Renal pelvis (tissue), 12 donors: ENCODE measurements at places on chromosomes 6 and 20.

DNA sequence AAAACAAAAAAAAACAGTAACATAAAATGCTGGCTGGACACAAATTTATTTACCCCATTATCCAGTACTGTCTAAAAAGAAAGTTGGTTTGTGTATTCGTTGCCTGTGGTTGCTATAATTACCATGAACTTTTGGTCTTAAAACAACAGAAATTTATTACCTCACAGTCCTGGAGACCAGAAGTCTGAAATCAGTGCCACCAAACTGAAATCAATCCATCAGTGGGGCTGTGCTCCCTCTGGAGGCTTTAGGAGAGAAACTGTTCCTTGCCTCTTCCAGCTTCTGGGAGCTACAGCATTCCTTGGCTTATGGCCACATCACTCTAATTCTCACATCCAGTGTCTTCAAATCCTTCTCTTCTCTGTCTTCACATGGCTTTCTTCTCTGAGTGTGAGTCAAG, 79.4 kb downstream of the SNX5 start:
- DNase-seq, result no peak

GRCh38 chr20:58742668-58743566, 50.3 kb downstream of the NPEPL1 start:
- no peak for DNase-seq

- DNase-seq, result no peak
Measured at GRCh38 chr6:160036331-160036695, 67.4 kb downstream of the IGF2R start.

GRCh38 chr6:15166121-15166520, 79.7 kb upstream of the JARID2 start:
- DNase-seq, result no peak

DNA sequence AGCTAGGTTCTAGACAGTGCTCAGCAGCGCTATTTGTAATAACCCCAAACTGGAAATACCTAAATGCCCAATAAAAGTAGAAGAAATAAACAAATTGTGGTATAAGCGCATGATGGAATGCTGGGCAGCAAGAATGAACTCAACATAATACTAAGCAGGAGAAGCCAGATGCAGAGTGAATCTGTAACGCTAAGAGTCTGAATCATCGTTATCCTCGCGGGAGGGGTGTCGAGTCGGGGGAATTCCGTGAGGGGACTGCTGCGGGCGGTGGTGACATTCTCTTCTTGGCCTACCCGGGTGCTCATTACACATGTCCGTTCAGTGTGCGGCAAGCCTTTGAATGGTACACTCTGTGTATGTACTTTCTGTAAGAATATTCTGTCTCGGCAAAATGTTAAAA, 83.7 kb downstream of the SULF2 start:
- no peak for DNase-seq

- no peak for DNase-seq
Measured at GRCh38 chr6:127841811-127842210, 59.0 kb downstream of the THEMIS start.

DNA sequence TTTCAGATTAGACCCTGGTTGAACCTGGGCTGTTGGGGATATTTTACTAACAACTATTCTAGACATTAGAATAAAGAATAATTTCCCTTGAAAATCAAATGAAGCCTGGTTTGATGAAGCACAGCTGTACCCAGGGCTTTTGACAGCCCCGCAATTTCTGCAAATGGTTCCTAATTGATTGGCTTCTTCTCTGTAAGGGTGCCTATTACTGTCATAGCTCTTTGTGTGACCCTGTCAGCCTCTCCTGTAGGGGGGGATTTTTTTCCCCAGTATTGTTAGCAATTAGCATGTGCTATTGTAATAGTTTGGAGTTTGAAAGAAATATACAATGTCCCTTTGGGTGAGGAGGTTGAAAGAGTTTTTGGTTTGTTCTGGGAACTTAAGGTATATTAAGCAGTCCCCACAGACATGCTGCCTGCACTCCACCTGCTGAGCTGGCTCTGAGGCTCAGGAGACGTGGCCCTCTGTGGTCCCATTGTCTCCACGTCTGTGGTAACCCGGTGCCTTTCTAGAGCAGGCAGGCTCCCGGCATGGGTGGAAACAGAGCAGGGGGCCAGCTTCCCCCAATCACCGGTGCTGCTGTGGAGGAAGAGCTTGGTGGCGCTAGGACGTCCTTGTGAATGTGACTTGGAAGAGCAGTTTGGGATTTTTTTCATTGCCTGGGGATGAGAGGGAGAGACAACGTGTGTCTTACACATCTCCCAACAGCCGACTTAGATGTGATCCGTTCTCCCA, 47.3 kb upstream of the CLDN20 start:
- DNase-seq, result no peak

DNA sequence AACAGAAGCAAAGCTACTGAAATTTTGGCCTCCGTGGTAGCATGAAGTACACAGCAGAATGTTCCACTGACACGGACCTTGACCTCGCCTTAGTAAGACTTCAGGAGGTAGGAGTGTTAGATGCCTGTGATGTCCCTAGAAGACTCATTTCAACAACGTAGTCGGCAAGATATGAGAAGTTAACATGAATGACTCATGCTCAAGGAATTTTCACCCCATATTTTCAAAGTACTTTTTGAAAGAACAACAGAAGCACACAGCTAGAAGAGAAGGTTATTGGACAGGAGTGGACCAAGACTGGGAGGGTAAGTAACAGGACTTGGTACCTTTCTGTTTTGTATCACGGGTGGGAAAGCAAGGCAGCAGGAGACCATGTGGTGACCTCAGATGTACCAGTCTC, 78.0 kb downstream of the DZANK1 start:
- DNase-seq, result no peak

DNA sequence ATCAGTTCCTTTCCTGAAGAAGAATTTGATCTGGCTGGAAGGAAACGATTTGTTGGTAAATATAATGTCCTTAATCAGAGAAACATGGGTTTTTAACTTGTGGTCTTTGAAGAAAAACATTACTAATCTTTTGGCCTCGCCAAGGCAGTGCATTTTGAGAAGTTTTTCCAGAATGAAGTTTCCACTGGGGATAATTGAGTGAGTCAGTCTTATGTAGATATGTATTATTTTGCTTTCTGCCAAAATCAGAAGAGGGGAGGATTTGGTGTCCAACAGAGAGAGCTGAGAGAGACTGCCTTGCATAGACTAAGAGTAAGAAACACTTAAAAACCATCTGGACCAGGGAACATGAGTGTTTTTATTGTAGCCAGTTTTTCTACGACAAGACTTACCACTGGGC, 79.9 kb downstream of the FNDC1 start:
- no peak for DNase-seq

DNA sequence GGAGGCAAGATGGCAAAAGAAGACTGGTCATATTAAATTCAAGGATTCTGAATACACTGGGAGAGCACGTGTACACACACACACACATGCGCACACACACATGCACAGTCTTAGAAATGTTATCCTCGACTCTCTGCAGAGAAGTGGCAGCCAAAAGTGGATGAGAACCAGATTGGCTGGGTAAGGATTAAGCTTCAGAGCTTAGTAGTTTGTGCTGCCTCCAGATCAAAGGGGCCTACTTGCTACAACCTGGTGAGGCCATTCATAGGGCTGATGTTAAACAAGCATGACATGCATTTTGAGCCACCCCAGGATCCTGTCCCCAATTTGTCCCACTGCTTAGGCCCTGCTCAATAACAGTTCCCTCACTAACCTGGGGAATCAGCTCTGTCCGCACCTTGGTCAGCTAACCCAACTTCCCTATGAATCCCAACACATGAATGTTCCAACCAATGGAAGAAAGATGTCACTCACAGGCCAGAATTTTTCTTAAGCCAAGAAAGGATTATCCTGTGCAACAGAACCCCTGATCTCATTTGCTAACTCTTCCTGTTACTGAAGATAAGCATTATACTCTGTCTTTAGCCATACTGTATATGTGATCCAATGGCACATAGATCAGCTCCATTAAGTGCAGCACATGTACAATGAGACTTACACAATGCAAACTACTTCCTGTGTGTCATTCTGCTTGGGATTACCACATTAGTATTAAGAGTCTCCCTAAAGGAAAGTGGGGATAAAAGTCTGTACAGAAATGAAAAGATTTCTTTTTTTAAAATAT, 31.0 kb downstream of the TOMM6 start:
- no peak for DNase-seq

- DNase-seq, result no peak
Measured at GRCh38 chr6:148776321-148777308, 29.8 kb downstream of the UST start.

DNA sequence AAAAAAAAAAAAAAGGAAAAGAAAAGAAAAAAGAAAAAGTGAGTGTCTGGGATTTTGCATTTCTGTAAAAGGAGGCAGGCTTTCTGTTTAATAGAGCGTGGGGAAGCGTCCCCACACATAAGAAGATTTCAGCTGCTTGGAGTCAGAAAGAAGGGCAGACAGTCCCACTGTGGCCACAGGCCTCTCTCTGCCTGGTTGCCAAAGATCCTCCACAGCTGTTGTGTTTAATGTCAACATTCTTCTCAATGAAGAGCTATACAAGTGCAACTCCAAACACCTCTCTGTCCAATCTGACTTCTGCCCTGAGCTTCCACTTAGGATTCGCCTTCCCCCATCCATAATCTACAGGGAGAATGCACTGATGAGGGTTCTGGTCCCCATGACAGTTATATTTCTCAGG, 64.3 kb upstream of the MLN start:
- no peak for DNase-seq

GRCh38 chr6:5497896-5498578, 236.7 kb downstream of the FARS2 start:
- no peak for DNase-seq

GRCh38 chr20:17654649-17655285, 27.3 kb downstream of the RRBP1 start:
- DNase-seq, result peak; percentile 64

GRCh38 chr6:134472661-134473060, 154.7 kb upstream of the SGK1 start:
- DNase-seq, result no peak

GRCh38 chr6:32614366-32615081, 22.7 kb upstream of the HLA-DQA1 start:
- DNase-seq, result no peak

DNA sequence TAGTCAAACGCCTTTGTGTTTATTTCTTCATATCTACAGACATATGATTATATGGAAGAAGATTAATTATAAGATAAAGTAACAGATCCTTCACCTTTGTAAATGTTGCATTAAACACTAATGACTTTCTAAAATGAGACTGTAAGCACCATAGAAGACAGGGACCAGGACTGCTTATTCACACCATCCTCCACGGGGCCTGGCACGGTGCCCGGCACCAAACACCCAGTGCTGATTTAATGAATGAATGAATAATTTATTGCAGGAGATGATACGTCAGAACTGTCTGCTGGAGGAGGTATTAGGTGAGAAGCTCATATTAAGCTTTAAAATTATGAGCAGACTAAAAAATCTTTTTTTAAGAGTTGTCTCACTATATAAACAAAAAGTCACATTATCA, 88.3 kb downstream of the SLX4IP start:
- DNase-seq, result no peak

GRCh38 chr6:18654821-18655220, 267.7 kb downstream of the RNF144B start:
- no peak for DNase-seq

DNA sequence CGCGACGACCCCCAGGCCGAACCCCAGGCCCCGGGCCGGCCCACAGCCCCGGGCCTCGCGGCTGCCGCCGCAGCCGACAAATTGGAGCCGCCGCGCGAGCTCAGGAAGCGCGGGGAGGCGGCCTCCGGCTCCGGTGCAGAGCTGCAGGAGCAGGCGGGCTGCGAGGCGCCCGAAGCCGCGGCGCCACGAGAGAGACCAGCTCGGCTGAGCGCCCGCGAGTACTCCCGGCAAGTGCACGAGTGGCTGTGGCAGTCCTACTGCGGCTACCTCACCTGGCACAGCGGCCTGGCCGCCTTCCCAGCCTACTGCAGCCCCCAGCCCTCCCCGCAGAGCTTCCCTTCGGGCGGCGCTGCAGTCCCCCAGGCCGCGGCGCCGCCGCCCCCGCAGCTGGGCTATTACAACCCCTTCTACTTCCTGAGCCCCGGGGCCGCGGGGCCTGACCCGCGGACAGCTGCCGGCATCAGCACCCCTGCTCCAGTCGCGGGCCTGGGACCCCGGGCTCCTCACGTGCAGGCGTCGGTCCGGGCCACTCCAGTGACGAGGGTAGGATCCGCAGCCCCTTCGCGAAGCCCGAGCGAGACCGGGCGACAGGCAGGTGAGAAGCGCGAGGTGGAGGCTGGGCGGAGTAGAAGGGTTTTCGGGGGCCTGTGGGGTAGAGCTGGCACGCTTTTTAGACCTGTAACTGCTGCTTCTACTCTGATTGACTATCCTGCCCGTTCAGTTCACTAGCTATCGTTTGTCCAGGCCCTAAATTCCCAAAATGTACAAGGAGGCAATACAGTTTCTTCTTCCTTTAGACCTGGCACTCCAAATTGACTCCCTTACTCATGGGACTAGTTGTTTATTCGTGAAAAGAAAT, 654 bp downstream of the FAM8A1 start:
- DNase-seq, result peak; percentile 42

GRCh38 chr6:118808793-118809638, 84.9 kb upstream of the ASF1A start:
- DNase-seq, result no peak

- no peak for DNase-seq
Measured at GRCh38 chr20:49184691-49185070, 3.5 kb downstream of the STAU1 start.

DNA sequence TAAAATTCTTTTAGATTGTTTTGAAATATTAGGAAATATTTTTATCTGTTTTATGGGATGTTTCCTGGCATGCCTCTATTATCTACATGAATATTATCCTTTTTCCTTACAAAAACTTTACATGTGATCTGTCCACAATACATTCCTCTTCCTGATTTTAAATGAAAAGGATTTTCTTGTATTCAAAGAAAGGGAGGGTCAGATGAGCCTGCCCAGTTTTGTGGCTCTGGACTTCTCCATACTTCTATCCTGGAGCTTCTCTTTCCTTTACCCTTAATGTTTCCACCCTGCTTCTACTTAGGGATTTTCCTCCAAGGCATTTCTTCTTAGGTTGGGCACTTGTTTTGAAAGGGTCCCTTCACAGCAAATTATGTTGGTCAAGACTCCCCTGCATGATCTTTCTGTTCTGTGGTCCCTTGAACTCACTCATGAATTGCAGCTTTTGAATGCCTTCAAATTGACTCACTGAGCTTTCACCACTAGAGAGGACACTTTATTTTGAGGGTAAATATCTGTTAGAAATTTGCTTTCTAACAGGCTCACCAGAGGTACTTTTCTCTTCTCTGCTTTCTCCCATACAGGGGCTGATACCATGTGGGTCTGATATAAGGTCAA, 104.9 kb downstream of the CENPW start:
- DNase-seq, result no peak

DNA sequence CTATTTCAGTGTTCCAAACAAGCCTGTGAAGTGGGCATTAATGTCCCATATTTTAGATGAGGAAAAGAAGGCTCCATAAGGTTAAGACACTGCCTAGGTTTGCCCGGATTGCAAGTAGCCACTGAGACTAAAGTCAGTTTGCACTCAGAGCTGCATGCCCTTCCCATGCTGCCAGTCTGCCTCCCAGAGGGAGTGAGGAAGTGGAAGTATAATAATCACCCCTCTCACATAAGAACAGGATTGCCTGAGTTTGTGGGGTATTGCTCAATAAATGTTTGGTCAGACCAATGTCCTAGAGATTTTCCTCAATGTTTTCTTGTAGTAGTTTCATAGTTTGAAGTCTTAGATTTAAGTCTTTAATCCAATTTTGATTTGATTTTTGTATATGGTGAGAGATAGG, 43.9 kb upstream of the CLIC5 start:
- no peak for DNase-seq

- no peak for DNase-seq
Measured at GRCh38 chr20:20425823-20426654, 58.1 kb downstream of the INSM1 start.

GRCh38 chr6:104226790-104227446, 632.8 kb downstream of the HACE1 start:
- DNase-seq, result no peak
